ENCODE measurements at places on chromosomes 6 and 20.

DNA sequence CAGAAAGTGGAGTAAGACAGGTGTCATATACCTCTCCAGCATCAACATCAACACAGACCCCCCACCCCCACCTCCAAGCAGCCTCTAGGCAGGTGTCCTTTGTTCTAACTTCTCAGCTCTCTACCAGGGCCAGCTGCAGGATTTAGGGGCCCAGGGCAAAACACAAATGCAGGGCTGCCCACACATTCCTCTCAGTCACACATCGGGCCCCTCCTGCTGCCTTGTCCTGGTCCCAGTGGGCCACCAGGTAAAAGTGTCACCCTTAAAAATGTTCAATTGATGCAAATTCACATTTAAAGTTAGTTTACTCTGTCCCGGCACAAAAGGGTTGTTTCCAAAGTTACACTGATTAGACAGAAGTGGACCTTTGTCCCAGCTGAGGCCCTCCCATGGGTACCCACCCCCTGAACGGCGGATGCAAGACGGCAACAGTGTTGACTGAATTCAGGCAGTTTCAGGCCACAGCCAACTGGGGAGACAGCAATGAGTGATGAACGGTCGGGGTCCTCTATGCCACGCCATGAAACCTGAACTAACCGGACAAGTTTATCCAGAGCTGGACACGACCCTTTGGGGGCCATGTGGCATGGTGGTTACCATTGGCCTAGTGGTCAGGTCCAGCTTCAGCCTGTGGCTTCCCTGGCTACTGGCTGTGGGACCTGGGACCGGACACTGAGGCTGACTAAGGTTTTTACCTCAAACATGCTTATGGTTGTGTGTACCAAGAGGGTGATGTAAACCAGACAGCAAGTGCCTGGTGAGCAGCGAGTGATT lies 52.2 kb upstream of the UNC93A start:
- DNase-seq: no peak

DNA sequence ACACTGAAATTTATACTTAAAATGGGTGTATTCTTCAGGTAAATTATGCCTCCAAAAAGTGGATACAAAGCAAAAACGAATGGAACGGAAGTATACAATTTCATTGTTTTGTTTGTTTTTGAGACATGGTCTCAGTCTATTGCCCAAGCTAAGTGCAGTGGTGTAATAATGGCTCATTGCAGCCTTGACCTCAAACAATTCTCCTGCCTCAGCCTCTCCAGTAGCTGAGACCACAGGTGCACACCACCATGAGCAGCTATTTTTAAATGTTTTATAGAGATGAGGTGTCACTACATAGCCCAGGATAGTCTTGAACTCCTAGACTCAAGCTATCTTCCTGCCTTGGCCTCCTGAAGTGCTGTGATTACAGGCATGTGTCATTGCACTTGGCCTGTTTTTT lies 122.2 kb downstream of the MAN1A1 start:
- DNase-seq: no peak

- DNase-seq: no peak
Observed at GRCh38 chr20:3924304-3925112, 35.3 kb downstream of the PANK2 start.

GRCh38 chr20:16974855-16975162 lies 226.7 kb downstream of the OTOR start:
- DNase-seq: no peak

GRCh38 chr20:13101706-13102105 lies 92.9 kb downstream of the SPTLC3 start:
- no peak for DNase-seq

DNA sequence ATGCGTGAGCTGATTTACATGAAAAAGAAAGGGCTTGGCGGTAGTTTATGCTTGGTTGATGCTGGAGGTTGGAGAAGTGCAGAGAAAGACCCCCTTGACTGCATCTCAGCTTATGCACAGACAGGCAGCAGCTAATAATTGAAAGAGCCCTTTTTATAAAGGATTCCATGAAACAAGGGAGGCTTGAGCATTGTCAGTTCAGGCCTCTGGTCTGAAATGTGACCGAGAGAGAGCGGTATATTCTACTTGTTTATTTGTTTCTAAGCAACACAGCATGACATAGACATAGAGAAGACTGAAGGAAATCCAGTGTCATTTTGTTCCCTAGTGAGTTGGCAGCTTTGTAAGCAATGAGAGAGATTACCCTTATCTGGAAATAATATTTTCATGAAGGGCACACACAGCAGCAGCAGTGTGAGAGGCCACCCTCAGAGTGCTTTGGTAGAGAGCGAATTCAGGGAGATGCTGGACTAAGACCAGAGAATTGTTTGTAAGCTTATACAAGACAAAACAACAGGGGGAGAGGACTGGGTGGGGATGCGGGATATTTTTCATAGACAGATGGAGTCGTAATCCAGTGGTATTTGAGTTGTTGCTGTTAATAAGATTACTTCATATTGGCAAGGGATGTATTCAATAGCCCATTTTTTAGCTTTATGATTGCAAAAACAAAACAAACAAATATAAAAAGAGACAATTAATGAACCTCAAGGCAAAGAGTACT lies 34.6 kb upstream of the LAMA2 start:
- no peak for DNase-seq

- peak; percentile 44 for DNase-seq
Observed at GRCh38 chr6:106630366-106630765, 988 bp downstream of the QRSL1 start.

DNA sequence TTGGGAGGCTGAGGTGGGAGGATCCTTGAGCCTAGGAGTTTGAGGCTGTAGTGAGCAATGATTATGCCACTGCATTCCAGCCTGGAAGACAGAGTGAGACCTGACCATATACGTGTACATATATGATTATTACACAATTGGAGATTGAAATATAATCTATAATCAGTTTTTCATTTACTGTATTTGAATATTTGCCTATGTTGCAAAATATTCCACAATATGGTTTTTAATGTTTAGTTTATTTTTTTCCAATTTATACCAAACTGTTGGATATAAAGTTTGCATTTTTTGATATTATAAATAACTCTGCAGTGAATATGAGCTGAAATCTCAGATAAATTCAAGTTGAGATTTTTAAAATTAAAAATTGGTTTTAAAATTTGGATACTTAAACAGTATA lies 79.6 kb upstream of the SIRPG start:
- no peak for DNase-seq

DNA sequence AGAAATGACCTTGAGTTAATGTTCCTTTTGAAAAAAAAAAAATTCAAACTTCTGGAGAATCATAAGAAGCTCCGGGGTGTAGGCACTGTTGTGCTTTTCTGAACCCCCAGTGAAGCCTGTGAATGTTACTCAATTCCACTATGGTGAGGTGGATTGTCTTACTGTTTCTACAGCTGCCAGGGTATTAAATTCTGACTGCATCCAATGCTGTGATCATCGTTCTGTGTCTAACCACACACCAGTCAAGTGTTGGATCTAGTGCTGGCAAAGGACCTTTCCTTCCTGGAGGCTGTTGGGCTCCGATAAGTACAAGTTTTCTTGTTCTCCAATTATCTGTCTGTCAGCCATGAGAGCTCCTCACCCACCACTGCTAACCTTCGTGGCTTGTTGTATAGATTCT lies 162.0 kb upstream of the EPHA7 start:
- DNase-seq: no peak

- DNase-seq: no peak
Observed at GRCh38 chr20:31758991-31759390, 19.9 kb downstream of the TPX2 start.

DNA sequence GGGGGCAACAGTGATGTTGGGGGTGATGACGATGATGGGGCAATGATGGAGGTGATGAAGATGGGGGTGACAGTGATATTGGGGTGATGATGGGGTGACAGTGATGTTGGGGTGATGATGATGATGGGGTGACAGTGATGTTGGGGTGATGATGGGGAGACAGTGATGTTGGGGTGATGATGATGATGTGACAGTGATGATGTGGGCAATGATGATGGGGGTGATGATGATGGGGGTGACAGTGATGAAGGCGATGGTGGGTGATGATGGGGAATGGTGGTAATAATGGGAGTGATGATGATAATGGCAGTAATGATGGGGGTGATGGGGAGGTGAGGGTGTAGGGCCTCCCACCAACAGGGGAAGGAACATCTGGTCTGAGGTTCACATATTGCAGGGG lies 150.6 kb downstream of the ERMARD start:
- DNase-seq: no peak

- no peak for DNase-seq
Observed at GRCh38 chr6:6196762-6197161, 123.7 kb downstream of the F13A1 start.

DNA sequence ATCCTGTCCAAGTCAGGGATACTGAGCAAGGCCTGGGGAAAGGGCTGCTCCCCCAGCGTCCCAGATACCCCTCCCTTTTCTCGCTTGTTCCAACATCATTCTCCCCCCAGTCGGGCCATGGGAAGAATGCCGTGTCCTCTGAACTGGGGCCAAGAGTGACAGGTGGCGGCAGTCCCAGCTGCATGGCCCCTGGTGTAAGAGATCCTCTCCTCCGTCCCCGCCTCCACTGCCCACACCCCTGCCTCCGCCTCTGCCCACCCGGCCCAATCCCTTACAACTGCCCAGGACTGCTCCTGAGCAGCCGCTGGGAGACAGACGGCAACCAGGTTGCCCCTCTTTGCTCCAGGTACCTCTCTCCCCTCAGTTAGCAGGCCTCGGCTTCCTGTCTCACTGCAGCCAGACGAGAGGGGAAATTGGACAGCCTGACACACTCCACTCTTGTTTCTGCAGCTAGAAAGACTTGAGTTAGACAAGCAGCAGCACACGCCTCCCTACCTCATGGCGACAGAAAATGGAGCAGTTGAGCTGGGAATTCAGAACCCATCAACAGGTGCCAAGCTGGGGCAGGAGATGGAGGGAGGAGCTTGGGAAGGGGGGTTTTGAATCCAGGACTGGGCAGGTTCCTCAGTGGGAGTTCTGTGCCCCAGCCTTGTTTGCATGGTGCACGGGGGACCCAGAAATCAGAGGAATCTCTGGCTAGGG lies at the start of gene MYLK2:
Gene MYLK2, plus strand, starts transcription at position 274 of the 702 bp plus-strand sequence. Its CDS starts 225 bp downstream, at position 499.
- DNase-seq: no peak

DNA sequence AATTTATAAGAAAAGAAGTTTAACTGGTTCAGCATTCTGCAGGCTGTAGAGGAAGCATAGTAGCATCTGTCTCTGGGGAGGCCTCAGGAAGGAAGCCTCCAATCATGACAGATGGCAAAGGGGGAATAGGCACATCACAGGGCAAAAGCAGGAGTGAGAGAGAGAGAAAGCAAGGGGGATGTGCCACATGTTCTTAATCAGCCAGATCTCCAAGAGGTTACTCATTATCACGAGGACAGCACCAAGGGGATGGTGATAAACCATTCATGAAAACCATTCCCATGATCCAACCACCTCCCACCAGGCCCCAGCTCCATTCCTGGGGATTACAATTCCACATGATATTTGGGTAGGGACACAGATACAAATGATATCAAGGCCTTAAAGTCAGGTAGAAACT lies 217.5 kb upstream of the TCF21 start:
- no peak for DNase-seq

GRCh38 chr6:37314487-37315156 lies 39.2 kb upstream of the RNF8 start:
- DNase-seq: peak; percentile 22

DNA sequence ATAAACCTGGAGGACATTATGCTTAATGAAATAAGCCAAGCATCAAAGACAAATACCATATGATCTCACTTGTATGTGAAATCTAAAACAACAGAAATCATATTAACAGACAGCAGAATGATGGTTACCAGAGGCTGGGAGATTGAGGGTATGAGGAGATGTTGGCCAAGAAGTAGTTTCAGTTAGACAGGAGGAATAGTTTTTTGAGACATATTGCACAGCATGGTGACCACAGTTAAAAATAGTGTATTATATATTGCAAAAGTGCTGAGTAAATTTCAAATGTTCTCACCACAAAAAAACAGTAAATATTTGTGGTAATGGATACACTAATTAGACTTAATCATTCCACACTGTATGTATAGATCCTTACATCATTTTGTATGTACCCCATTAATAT lies 1.8 kb downstream of the GABRR1 start:
- no peak for DNase-seq

- no peak for DNase-seq
Observed at GRCh38 chr20:45765980-45766379, 25.7 kb downstream of the WFDC3 start.

- no peak for DNase-seq
Observed at GRCh38 chr6:156485150-156485549, 292.0 kb upstream of the ARID1B start.

DNA sequence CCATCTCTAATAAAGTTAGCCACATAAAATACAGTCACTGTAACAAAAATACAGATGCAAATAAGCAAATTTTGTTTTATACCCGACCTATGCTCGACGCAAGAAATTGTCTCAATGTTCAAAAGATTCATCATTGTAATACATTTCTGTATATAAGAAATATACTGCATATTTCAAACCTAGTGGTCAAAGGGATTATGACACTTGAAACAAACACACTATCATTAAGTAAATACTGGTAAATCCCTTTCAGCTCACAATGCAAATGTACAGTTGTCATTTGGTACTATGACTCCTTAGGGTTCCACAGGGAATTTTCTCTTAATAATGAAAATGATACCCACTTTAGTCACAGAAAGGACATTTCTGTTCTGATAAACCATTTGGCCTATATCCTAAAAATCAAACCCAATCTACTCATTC lies 2.2 kb downstream of the HIVEP2 start:
- no peak for DNase-seq

GRCh38 chr6:157531986-157532365 lies 151.0 kb downstream of the ZDHHC14 start:
- DNase-seq: no peak

DNA sequence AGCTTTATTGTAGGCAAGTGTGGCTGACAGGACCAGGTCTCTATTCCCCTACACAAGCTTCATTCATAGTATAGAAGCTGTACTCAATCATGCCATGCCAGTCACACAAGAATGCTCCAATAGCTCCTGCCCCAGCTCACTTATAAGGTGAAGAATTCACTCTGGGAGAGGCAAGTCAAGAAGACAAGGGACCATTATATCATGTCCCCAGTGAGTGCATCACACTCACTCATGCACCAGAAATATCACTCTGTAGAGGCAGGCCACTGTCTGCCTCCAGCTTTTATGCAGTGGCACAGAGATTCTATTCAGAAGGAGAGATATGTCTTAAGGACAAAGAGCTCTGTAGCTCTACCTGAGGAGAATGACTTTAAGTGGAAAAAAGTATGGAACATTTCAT lies 263.2 kb downstream of the GJA1 start:
- DNase-seq: no peak

- peak; percentile 27 for DNase-seq
Observed at GRCh38 chr6:135465307-135465706, 32.2 kb downstream of the AHI1 start.

- no peak for DNase-seq
Observed at GRCh38 chr6:97423190-97423589, 140.2 kb upstream of the MMS22L start.

GRCh38 chr20:25239387-25240370 lies 8.2 kb upstream of the PYGB start:
- no peak for DNase-seq

GRCh38 chr6:143260857-143261256 lies 189.6 kb downstream of the ADAT2 start:
- DNase-seq: no peak

GRCh38 chr20:15613530-15613929 lies 959.7 kb downstream of the KIF16B start:
- no peak for DNase-seq

- DNase-seq: no peak
Observed at GRCh38 chr6:9250852-9251251, 815.5 kb upstream of the SLC35B3 start.
